ENCODE measurements at places on chromosomes 2 and 18. TPM values are rescaled to one million over a fixed set of nuclear protein-coding genes. Genes with fewer than 3 reads are reported as not detected.

- DNase-seq = no peak
These were observed 7.7 kb downstream of the EVX2 start for GRCh38 chr2:176076063-176076462.

GRCh38 chr2:179373816-179374215 lies 109.2 kb upstream of the SESTD1 start:
- no peak for DNase-seq

Gene NTSR2
- not detected for polyA plus RNA-seq

Gene WNT10A
- 1.1 TPM for polyA plus RNA-seq

Gene PRKAG3
- not detected for polyA plus RNA-seq
